ENCODE measurements at places on chromosomes 7 and 10.

- no peak for DNase-seq
These were observed 859.4 kb downstream of the TYW1 start for GRCh38 chr7:67856046-67856445.

DNA sequence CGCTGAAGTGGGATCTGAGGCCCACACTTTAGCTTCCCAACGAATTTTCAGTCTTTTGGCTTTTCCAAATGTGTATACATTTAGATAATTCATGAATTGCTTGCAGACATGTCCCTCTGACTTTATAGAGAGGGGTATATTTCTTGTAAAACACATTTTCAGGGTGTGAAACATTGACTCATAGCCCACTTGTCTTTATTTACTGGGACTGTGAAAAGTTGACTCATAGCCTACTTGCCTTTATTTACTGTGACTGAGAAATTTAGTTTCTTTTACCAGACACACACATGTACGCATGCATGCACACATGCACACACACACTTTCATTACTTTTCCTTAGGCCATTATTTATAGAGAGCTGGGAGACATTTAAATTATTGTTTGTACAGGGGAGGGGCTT lies 79.1 kb downstream of the VTI1A start:
- no peak for DNase-seq

DNA sequence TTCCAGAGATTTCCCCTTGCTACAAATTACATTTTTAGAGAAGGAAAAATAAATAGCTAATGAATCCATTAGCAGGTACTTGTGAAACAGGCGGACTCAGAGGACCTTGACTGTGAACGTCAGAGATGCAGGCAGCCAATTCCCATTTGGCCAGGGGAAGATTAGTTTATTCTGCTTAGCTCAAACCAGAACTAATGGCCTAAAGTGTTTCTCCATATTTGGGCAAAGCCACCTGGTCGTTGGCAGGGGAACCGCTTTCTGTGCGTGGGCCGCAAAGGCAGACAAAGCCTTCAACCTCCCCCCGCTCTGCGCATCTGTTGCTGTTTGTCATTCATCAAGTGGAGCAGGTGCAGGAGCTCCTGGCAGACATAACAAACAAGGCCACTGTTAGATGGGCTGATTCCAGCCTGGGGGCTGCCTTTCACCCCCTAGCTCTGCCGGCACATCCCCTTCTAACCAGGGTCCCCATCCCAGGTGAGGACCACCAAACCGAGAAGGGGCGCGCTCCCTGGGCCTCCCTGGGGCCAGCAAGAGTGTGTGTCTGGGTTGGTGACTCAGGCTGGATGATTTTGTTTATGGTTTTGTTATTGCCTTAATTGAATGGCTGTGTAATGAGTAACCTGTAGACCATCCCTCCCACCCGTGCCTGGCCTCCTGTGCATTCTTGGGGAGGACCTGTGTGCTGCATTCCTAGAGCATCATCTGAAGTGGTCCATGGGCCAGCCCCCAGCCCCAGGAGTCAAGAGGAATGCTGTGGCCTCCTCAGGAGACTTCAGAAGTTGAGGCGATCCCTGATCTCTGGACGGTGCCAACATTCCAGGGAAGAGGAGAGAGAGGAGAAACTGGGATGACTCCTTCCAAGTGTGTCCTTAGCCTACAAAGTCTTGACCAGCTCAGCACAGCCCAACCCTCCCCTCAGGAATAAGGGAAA lies 14.5 kb upstream of the CPA1 start:
- peak; percentile 99 for DNase-seq

GRCh38 chr7:116426428-116427156 lies 72.9 kb upstream of the CAV2 start:
- no peak for DNase-seq

- DNase-seq = no peak
These were observed 369.0 kb downstream of the MAGI2 start for GRCh38 chr7:79084423-79084822.

DNA sequence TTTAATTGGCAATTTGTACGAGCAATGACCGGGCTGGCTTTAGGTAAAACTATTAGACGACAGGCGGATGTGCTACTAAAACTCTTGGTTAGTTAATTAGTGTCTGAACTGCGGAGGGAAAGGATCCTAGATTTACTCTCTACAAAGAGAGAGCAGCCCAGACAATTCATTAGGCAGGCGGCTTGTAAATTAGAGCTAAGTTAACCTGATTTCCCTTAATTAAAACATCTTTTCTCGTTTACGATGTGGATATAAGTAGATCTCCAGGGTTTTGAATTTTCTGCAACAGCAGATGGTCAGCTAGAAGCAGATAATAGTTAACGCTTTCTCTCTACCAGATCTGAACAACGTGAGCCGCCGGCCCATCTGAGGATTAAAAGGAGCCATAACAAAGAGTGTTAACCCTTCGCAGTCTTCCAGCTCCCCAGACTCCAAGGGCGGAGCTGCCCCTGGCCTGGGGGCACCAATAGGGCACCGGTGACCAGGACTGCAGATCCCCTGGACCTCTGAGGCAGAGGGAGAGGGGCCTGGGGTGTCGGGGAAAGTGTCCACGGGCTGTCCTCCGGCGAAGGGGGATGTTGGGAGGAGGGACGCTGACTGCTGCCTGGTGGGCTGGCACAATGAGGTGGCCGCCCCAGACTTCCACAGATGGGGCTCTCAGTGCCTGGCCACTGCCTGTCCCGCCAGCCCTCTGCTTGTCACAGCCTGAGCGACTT lies 6.3 kb upstream of the UNCX start:
- no peak for DNase-seq

GRCh38 chr10:21885940-21886339 lies 117.6 kb downstream of the DNAJC1 start:
- no peak for DNase-seq

- no peak for DNase-seq
These were observed 260.6 kb downstream of the POU6F2 start for GRCh38 chr7:39238234-39238869.
